ENCODE measurements at places on chromosomes 7 and 10.

GRCh38 chr10:62112300-62112699, 156.3 kb downstream of the RTKN2 start:
- DNase-seq: no peak

DNA sequence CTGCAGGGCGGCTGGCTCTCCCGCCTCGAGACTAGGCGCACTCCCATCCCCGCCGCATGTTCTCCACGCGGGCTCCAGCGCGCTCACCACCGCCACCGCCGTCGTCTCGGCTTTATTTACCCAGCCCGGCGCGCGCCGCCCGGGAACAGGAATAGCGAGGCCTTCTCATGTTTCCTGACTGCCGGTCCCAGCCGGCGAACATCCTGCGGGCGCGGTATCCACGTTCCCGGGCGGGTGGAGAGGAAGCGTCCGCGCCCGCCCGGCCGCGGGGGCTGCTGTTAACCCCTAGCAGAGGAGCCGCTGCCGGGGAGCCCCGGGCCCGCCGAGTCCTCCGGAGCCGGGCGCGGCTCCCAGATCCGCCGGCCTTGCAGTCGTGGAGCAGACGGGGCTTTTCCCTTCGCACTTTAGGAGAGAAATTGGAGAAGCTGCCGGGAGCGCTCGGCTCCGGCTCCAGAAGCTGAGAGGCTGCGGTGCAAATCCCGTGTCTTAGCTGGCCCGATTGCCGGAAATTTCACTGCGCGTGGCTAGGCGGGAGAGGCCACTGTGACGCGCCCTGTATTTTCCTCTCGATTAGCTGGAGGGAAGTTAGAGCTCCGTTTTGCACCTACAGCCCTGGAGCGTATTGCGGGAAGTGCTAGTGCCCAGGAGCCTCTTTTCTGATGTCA, at the start of gene MKX:
MKX (minus strand) TSS at position 88 of the 665 bp plus-strand sequence. CDS start 2,404 bp downstream, outside the sequence.
- DNase-seq: peak; percentile 87

DNA sequence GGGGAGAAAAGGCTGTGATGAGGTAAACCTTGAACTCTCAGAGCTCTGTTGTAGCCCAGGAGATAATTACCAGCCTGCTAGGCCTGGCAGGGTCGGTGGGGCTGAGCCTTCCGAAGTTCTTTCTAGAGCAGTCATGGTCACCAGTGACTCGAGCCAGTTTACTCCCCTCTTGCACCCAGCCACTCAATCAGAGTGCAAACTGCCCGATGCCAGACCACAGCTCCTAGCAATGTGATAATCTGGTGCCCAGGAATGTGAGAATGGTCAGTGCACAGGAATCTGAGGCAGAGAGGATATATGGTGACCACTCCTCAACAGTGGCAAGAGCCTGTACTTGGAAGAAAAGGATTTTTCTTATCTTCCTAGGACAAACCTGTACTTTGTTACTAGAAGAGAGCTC, 46.4 kb upstream of the KMT2E start:
- DNase-seq: no peak

DNA sequence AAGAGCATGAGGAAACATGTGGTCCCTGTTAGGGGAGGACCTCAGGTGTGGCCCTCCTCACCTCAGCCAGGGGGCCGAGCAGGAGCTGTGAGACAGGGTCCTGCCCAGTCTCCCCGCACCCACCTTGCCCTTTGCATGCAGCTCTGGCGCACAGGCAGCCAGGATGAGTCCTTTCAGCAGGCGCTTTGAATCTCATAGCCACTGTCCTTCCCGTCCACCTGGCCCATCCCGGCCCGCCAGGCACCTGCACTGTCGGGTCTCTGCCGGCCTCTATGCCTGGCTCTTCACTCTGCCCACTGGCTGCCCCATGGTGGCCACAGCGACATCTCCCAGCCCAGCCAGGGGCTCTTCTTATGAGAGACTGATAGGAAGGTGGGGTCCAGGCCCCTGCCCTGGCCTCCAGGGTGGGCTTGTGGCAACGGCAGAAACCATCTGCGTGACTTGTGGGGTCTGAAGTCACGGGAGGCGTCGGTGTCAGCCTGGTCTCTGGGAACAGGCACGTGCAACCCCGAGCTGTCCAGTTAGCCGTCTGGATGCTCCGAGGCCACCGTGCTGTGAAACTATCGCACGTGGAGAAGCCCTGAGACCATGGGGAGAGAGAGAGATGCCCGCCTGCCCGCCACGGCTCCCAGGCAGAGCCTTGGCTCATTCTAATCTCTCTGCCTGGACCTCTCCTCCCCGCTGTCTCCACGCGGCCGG, 37.4 kb downstream of the FOXL3 start:
- no peak for DNase-seq

DNA sequence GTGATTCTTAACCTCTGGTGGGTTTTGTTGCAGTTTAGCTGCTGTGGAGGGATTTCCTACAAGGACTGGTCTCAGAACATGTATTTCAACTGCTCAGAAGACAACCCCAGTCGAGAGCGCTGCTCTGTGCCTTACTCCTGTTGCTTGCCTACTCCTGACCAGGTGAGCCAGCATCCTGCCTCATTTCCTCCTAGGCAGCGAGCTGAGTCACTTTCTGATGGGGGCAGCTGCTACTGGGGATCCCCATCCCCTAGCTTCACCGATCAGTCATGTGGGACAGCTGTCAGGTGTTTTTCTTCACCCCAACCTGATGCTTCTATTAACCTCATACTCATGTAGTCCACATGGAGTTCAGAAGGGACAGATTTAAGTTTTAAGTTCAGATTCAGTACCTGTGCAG, 21.7 kb upstream of the SMO start:
- no peak for DNase-seq

DNA sequence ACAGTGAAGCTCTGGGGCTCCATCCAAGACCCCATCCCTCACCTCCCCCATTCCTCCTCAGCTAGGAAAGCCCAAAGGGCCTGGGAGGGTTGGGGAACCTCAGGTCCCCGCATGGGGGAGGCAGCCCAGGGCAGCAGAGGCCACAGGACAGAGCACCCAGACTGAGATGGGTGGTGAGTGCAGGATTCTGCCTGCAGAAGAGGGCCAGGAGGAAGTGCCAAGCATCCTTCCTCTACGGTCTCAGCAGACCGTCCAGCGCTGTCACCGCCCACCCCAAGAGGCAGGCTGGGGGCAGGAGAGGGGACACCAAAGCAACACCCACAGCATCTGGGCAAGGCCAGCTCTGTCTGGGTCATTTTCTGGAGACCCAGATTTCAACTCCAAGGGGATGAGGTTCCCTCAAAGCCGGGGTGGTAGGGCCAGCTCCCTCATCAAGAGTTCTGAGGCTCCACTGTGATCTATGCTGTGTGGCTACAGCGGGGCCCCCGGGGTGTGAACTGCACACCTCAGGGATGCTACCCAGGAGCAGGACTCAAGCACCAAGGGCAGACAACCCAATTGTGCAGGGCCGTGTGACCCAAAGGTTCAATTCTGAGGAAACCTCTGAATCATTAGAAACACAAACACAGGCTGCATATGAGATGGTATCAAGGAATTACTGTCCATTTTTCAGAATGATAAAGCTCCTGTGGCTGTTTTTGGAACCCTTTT, 46.8 kb downstream of the CAMK2B start:
- DNase-seq: peak; percentile 17

DNA sequence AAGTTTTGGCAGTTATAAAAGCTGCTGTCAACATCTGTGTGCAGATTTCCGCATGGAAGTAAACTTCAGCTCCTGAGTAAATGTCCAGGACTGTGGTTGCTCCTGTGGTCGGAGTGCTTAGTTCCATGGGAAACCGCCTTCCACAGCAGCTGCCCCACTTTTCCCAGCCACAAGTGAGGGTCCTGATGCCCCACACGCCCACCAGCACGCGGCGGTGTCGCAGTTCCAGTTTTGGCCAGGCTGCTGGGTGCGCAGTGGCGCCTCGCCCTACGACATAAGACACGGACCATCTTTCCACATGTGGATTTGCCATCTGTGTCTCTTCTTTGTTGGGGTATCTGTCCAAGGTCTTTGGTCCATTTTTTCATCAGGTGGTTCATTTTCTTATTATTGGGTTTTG, 167.1 kb downstream of the DIP2C start:
- DNase-seq: no peak

DNA sequence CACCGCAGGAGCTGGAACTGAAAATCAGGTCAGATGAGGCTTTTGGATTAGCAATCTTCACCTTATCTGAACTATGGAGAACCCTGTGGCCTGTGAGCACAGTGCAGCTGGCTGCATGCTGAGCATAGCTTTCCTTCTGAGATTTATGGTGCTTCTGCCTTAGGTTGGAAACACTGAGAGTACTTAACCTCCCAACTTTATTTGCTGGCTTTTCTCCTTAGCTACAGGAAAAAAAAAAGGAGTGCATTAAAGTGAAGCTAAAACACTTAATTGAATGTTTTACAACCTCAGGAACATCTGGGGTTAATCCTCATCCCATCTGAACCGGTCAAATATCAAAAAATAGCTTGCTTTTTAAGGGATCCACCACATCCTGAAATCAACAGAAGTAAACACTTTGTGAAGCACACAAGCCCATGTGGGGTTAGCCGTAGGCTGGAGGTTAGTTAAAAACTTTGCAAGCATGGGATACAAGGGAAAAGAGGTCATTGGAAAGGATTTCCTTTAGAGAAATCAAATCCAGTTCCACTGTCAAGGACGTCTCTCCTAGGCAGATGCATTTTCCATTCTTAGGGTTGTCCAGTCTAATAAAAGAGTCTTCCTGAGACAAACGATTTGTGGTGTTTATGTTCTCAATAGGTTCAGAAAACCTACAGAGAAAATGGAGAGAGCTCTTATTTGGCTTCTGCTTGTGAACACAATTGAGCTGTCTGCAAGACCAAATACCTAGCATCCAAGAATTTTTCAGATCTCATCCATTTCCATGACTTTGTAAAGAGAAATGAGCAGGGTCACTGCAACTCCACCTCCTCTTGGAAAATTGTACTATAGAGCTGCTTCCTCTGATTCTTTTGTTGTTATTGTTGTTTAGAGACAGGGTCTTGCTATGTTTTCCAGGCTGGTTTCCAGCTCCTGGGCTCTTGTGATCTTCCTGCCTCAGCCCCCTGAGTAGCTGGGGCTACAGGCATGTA, 470.4 kb upstream of the IGFBP3 start:
- DNase-seq: peak; percentile 61

GRCh38 chr10:34249634-34250033, 565.5 kb downstream of the PARD3 start:
- DNase-seq: no peak

GRCh38 chr10:116421815-116422214, 5.8 kb upstream of the PNLIPRP3 start:
- DNase-seq: no peak

GRCh38 chr7:30915005-30915601, 3.5 kb downstream of the AQP1 start:
- no peak for DNase-seq

DNA sequence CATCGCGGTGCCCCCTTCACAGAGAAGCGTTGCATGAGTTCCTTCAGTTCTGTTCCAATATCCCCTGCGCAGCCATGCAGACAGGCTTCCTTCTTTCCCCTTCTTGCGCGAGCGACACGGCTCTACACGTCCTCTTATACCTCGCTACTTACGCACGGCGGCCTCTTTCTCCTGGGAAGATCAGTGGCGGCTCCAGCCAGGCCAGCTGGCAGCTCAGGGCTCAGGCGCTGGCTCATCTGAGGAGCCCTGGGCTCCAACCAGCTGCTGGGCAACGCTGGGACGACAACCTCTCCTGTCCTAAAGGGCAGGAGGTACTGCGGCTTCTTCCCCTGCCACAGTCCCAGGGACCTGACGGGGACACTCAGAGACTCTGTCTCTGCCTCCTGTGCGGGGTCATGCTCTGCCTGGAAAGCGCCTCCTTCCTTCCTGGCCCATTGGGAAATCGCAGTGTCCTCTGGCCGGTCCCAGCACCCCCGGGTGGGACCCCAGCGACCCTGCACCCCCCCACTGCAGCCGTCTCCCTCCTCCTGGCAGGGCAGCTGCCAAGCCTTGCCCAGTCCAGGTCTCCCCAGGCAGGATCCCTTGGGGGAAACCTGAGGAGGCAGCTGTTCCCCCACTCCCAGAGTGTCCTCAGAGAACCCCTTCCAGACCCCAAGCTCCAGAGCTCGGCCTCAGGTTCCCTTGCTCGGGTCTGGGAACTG, 5.0 kb upstream of the FAM20C start:
- DNase-seq: no peak

- no peak for DNase-seq
Measured at GRCh38 chr7:105210721-105211205, 178.0 kb downstream of the SRPK2 start.

DNA sequence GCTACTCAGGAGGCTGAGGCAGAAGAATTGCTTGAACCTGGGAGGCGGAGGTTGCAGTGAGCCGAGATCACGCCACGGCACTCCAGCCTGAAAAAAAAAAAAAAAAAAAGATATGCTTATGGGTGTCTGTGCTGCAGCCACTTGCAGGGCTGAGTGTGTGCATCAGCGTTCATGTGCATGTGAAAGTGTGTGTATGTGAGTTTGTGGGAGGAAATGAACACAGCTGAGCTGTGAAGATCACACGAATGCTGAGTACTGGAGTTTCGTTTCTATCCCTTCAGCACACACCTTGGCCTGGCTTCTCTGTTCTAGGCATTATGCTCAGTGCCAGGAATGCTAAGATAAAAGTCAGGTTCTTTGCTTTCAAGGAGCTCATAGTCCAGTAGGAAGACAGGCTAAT, 12.0 kb upstream of the SVOPL start:
- DNase-seq: no peak

DNA sequence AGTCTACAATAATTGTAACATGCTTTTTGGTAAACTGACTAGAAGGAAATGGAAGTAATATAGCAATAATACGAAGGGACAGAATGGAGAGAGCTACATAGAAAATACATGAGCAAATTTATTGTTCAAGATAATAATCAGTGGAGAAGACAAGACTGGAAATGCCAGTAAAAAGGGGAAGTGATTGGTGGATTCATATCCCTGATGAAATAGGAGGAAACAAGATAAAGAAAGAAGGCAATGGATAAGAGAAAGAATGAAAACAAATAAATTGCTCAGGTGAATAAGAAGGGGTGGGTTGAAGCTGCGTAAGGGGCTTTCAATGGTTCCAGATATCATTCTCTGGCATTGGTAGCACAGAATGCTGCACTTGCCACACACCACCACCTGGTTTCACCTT, 135.9 kb downstream of the LRRN3 start:
- DNase-seq: no peak

- DNase-seq: no peak
Measured at GRCh38 chr10:33697016-33697415, 362.5 kb upstream of the NRP1 start.

DNA sequence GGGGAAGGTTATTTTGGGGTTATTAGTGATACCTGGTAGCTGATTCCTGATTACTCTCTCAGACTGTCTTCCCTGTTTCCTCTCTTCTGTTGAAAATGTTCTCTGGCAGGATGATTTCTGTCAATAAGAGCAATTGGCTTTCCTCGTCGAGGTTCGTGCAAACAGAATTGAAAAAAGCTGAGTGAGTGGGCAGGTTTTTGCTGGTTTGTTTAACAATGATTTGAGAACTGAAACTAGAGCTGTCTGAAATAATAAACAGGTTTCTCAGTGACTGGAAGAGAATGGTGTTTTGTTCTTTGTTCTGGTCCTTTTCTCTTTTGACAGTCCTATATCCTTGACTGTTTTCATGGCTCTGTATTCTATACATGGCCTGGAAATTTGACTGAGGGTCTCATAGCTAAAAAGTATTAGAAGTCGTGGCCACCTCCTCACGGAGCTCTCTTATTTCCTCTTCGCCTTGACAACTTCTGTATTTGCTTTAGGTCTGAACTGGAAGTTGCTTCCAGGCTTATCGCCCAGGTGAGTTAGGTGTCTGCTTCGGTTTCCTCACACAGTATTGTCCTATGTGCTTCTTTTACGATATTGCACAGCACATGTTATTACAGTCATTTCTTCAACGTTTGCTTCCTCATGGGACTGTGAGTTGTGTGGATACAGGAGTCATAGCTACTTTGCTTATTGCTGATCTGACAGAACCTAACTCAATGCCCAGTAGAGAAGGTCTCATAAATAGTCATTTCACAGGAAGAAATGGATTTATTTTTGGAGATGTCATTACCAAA, 403.6 kb downstream of the NRG3 start:
- DNase-seq: no peak

- DNase-seq: no peak
Measured at GRCh38 chr10:100509241-100509840, 10.3 kb downstream of the SEC31B start.

Data from femur (tissue), 1 donor.